ENCODE measurements at places on chromosomes 4 and X.
A peak's percentile ranks its signal among the peaks of the same experiment; 100 is the strongest.

DNA sequence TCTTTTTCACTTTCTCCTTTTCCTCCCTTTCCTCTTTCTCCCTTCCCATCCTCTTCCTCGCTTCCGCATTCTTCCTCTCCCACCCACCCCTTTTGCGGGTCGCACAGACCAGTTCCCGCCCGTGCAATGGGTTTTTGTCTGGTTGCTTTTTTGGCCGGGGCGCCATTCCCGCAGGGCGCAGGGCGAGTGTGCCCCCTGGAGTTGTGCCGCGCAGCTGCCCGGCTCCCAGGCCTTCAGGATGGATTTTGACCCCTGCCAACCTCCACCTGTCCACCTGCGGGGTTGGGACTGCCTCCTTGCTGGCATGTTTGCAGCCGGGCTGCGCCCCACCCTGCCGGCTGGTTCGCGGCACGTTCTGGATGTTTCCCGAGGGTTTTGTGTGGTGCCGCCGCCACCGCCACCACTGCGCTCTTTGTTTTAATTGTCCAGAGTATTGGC lies 578 bp upstream of the SEL1L3 start:
- DNase-seq: peak; percentile 76

DNA sequence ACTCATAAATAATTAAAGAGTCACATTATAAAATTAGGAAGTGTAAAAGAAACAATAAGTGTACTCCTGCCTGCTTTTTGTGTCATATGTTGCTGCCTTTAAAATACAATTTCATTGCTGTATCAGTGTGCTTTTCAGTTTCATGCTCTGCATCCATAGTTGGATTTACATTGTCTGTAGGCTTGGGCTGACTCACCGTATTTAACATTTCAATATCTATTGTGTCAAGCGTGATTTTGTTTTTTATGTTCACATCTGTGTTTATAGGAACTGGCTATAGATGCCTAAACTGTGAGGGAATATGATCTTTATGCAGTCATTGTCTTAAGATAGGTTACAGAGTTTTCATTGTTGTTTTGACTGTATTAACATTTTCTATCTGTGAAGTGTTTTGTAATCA lies 18.1 kb downstream of the CCSER1 start:
- DNase-seq: no peak

- no peak for DNase-seq
Observed at GRCh38 chr4:33427676-33428075, 2707.5 kb downstream of the PCDH7 start.

- no peak for DNase-seq
Observed at GRCh38 chr4:25020236-25020635, 10.5 kb downstream of the LGI2 start.

- no peak for DNase-seq
Observed at GRCh38 chr4:183986291-183986970, 81.3 kb downstream of the STOX2 start.
